CD8-positive, alpha-beta memory T cell (primary cell): ENCODE measurements at places on chromosomes 5 and 9. TPM values are rescaled to one million over a fixed set of nuclear protein-coding genes. Genes with fewer than 3 reads are reported as not detected.

DNA sequence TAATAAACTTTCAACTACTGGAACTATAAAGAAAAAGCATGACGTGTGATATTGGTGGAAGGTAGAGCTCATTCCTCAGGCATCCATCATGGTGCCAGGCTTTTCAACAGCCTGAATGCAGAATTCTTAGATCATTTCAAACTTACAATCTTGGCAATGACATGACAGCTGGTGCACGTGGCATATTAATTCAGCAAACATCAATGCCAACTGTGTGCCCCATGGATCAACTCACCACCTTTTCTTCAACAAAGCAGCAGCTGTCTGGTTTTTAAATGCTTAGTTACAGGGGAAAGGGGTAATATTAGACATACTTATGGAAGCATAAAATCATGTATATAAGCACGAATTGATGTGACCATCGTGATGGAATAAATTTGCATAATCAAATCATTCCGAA is 56.0 kb upstream of the OR13F1 start:
- no peak for DNase-seq

GRCh38 chr9:111613436-111614040 is 14.1 kb upstream of the PTGR1 start:
- no peak for DNase-seq

- no peak for DNase-seq
Observed at GRCh38 chr5:113634957-113635356, 121.5 kb downstream of the YTHDC2 start.

DNA sequence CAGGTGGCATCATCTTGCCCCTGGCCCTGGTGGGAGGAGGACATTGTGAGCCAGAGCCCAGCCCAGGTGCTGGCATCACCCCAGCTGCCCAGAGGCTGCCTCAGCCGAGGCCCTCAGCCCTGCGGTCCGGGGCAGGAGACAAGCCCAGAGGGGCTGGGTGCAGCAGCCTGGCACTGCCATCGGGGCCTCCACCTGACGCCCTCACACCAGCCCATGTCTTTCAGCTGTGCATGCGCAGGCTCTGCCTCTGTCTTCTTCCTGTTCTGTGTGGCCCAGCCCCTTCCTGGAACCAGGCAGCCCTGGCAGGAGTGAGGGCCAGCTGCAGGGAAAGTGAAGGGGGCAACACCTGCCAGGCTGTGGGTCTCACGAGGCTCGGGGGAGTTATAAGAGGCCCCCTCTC is 4.8 kb upstream of the CEL start:
- no peak for DNase-seq

DNA sequence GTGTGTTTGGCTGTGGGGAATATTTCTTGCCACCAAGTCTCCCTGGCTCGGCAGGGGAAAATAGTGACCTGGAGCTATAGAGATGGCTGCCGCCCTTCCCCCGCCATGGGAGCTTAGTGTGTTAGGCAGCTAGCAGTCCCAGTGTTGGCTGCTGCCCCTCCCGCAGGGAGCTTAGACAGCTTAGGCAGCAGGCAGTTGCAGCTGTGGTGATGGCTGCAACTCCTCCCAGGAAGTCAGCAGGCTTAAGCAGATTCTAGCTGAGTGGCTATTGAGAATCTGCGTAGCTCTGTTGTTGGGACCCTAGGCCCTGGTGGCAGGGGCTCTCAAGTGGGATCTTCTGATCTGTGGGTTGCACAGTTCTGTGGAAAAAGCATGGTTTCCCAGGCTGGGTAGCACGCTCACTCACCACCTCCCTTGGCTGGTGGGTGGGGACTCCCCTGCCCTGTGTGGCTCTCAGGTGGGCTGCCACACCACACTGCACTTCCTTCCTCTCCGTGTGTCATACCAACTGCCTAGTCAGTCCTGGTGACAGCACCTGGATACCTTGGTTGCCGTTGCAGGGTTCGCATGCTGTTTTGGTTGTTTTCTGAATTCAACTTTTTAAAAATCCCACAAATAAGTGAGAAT is 9.3 kb downstream of the OR1N2 start:
- DNase-seq: no peak

TRPM6 gene
- total RNA-seq: not detected
